GF-D8 (cell line): ENCODE measurements at places on chromosomes 12 and 14.

DNA sequence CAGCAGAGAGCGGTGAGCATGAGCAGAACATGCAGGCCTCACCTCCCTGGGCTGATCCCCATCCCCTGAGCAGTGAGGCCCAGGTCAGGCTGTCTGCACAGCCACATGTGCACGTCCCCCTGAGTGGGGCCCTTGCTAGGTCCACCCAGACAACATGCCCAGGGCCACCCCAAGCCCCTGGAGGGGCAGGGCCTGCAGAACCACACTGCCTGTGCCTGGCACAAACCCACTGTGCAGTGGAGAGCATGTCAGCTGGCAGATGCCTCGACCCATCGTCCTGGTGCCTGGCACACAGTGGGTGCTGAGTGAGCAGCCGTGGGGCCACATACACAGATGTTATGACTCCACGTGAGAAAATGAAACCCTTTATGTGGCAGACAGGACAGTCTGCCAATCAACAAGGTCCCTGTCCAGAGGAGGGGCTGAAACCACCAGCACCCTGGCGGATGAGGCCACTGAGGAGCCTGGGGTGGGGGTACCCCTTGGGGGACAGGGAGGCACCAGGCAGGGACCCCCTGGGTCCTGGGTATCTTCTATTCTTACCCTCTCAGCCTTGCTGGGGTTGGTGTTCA lies 8.3 kb downstream of the ANHX start:
- DNase-seq = no peak

DNA sequence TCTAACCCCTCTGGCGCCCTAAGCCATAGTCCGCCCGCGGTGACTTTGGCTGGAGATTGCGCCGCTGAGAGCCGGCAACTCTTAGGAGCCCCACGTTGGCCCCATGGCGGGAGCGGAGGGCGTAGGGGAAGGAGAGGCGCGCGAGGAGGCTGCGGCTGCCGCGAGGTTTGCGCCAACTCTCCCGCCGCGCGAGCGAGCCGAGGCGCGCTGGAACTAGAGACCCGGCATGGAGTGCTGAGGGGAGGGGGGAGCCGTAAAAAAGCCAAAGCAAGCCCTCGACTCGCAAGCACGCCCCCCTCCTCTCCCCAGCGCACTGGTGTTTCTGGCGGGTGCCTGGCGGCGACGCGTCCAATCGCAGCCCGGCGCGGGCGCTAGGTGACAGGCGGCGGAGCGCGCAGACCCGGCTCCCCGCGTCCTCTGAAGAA lies at the start of gene SYT10:
Gene SYT10, minus strand, starts transcription at position 233 of the 425 bp plus-strand sequence. CDS start 297 bp downstream, outside the sequence.
- no peak for DNase-seq

- DNase-seq = no peak
Observed at GRCh38 chr14:56846970-56847930, 37.0 kb upstream of the OTX2 start.

DNA sequence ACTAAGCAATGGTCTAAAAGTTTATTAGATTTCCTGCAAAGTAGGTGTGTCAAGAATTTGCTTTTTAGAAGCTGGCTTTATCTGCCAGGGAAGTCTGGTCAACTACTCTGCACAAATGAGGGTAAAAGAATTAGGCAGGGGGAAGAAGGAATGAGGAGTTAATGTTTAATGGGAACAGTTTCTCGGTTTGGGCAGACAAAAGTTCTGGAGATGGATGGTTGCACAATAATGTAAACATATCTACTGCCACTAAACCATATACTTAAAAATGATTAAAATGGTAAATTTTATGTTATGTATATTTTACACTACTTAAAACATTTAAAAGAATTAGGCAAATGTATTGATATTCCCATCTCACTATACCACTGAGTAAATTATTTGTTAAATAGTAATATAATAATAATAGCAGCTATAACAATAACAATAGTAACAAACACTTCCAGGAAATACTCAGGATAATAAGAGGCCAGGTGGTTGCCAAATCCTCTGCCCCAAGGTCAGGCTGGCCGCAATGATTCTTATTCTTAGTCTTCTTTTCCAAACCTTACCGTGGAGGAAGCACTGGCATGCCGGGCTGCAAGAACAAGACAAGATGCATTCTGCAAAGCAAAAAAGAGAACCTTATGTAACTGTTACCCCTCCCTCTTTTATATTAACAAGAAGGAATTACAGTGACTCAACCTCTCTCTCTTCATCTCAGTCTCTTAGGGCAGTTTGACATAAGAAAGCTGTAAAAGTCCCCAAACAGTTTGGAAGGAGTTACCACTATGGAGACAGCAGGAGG lies 13.9 kb downstream of the CS start:
- peak; percentile 46 for DNase-seq

- no peak for DNase-seq
Observed at GRCh38 chr14:92103363-92103989, 2.9 kb downstream of the ATXN3 start.

- DNase-seq = no peak
Observed at GRCh38 chr12:1470051-1470450, 124.3 kb downstream of the FBXL14 start.

DNA sequence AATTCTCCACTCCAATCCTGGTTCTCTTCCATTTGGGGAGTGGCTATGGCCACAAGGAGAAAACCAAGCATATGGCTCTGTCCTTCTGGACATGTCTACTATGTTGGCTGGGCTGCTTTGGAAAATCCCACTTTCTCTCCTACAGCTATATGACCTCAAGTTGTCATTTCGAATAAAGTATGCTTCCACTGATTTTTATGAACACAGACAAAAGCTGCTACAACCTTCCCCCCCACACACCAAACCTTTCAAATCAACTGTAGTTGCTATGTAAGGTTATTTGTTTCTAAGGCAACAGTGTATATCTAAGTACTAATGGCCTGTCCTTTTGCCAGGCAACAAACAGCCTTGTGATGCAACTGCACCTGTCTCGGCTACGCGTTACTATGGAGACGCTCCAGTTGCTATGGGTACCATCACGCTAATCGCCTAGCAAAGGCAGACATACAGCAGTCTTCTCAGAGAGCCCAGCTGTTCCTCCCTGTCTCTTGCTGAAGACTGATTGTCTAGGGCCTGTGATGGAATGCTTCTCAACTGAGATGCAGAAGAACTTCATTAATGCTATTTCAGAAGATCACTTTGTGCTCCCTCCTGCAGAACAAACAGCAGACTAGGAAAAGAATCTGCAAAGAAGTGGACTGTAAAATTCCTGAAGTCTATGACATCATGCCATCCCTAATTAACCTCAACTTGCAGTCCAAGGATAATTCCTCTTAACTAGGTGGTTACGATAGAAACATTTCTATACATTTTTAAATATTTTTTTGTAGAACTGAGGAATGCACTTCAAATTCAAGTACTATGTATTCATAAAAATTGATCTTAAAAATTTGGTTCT lies 67.6 kb downstream of the FOXN3 start:
- no peak for DNase-seq

DNA sequence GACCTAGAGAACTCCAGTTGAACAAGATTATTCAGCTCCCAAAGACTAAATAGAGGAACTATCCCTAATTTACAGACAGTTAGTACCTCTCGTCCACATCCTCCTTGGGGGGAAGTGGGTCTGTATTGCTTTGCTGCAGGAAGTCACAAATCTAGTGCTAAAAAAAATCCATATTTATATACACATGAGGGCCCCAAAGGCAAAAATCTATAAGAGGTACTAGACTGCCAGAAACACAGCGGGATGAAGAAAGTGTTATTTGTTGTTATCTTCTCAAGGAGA lies 190.1 kb downstream of the TTC8 start:
- DNase-seq = no peak

GRCh38 chr12:50062728-50063460 lies 5.5 kb downstream of the ASIC1 start:
- DNase-seq = no peak

DNA sequence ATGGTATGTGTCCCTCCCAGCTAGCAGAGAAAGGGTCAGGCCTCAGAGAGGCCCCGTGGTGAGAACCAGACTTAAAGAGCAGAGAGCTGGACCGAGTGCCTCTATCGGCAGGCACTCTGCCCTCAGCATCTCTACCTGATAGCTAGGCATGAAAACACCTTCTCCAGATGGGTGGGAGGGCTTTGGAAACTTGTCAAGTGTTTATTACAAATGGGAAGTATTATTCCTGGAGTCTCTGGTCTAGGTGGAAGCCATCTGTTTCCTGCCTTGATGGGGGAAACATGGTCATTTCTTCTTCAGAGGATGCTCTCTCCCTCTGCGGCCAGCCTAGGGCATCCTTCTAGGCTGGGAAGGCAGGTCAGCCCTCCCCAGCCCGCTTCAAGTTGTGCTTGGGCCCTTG lies 2.3 kb downstream of the TMEM63C start:
- no peak for DNase-seq

- no peak for DNase-seq
Observed at GRCh38 chr14:89371585-89372511, 45.2 kb downstream of the FOXN3 start.

GRCh38 chr12:68234140-68234539 lies 8.5 kb upstream of the IL26 start:
- no peak for DNase-seq

DNA sequence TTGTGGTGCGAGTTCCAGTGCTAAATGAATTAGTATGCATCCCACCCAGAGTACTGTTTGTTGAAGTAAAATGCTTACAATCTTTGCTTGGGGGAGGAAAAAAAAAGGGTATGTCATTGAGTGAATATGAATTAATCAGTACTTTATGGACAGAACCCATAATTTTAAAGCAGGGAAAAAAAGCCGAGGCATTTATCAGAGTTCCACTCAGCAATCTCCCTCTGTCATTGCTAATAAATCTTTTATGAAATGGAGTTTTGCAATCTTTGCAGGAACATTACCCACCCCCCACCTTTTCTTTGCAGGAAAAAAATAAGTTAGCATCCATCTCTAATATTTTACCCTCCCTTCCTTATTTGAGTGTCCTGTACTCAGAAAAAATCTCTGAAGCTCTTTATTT lies 127.9 kb upstream of the TMPO start:
- DNase-seq = no peak

- no peak for DNase-seq
Observed at GRCh38 chr12:133235401-133236112, at the start of gene ANHX. Gene ANHX (minus strand): TSS chr12:133235877. CDS start chr12:133234356, 1,521 bp downstream.

- DNase-seq = no peak
Observed at GRCh38 chr12:28787151-28787550, 361.9 kb upstream of the FAR2 start.

DNA sequence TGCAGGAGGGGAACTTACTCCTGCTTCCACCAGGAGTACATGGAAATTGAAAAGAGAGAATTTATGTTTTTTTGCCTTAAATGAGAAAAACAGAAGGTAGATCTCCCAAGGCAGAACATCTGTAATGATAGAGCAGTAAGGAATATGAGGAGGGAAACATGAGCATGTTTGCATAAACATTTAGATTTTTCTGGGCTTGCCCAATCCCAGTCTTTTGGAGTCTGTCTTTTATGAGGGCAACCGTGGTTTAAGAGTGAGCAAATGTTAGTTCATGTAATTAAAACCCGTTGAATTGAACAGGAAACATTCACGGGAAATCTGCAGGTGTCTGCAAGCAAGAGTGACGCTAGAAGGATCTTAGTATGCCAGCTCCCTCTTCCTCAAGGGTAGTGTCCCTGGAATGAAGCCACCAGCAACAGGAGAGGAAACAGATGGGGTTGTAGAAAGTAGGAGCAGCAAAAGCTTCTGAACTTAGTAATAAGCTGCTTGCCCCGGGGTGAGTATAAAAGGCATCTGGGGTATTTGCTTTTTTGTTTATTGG lies 79.3 kb downstream of the ARF6 start:
- DNase-seq = peak; percentile 5

GRCh38 chr12:39277416-39277815 lies 165.5 kb downstream of the KIF21A start:
- DNase-seq = no peak

DNA sequence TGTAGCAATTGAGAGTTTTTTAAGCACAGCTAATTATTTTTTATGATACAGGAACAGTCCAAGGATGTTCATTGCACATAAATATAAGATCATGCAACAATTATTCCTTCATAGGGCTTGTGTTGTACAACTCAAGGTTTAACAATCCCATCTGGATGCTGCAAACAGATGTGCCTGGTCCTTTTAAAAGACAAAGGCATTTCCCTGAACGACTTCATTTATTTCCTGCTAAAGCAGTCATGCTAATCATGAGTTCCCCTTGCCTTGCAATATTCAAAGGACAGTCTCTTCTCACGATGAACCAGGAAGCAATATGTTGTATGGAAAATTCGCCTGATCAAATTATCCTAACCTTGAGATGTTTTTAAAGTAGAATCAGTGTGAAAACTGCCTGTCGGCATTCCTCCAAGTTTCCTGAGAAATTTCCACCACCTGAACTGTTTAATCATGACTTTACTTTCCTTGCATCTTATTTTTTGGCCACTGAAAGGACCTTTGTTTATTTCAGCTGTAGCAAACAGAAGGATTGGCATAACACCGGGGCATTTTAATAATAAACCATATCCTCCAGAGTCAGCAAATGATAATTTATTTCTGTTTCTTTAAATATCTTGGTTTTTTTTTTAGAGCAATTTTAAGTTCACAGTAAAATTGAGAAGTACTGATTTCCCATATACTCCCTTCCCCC lies 33.9 kb upstream of the TSPAN8 start:
- DNase-seq = no peak

DNA sequence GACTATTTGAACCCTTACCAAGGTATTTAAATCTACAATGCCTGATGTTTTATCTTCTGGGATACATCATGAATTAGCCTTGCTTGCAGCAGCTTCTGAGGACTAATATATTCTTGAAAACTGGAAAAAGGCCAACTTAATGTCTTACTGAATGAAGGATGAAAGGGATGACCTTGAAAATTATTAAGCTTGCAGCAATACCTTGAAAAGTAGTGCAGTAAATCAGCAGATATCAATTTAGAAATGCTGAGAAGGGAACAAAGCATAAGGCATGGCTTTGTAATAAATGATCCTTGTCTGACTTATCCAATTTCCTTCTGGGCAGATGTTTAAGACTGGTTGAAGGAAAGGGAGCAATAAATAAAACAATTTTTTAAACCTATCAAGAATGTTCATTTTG lies 37.3 kb upstream of the FERMT2 start:
- no peak for DNase-seq

GRCh38 chr14:32329146-32329545 lies at the start of gene AKAP6:
Gene AKAP6 (plus strand): TSS chr14:32329298. CDS start chr14:32433494, 104,196 bp downstream.
- no peak for DNase-seq

GRCh38 chr12:42912367-42912766 lies 322.8 kb upstream of the PRICKLE1 start:
- DNase-seq = no peak

- no peak for DNase-seq
Observed at GRCh38 chr14:63478437-63478852, 64.7 kb downstream of the PPP2R5E start.

- no peak for DNase-seq
Observed at GRCh38 chr12:94225506-94225905, 77.1 kb downstream of the PLXNC1 start.

- DNase-seq = no peak
Observed at GRCh38 chr12:125586441-125586840, 521.2 kb downstream of the AACS start.

DNA sequence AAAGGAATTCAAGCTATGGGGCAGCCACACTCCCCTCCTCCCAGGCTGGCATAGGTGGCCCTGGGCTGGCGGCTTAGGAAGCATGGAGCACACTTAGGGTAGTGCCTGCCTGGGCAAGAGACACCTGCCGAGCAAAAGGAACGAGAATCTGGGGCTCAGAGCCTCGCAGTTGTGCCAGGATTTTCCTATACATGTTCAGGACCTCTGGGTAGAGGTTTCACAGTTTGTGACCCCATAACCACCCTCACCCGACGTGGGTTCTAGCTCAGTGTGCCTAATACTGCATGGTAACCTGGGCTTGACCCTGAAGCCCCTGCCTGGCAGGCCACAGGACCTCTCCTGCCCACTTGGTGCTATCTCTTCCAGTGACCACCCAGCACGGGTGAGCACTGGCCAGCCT lies 99.5 kb downstream of the FBXL14 start:
- DNase-seq = no peak

GRCh38 chr12:63967358-63968145 lies 123.1 kb downstream of the SRGAP1 start:
- no peak for DNase-seq

- DNase-seq = peak; percentile 6
Observed at GRCh38 chr12:3797531-3798048, 44.7 kb upstream of the CRACR2A start.
